Hepatocyte (in vitro differentiated cells): ENCODE measurements at places on chromosomes 11 and 22.

- no peak for DNase-seq
Measured at GRCh38 chr22:44354288-44354687, 41.5 kb upstream of the SHISAL1 start.

DNA sequence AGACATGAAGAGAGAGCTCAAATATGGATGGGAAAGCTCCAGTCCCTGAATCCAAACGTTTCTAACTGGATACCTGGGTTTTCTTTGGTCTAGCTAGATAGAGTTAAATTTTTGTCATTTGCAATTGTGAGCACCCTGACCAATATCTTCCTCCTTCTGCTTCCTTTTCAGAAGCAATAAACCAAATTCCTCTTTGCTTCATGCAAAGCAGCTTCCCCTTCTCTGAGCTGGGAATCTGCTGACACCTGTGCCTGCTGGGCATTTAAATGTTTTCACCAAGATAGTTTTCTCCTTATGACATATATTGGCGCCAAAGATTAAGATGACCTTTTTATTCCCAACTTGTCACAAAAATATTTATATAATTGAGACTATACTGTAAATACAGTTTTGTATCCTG, 27.9 kb upstream of the PAK1 start:
- no peak for DNase-seq

GRCh38 chr11:69170704-69171103, 15.0 kb downstream of the SMIM38 start:
- DNase-seq = no peak

DNA sequence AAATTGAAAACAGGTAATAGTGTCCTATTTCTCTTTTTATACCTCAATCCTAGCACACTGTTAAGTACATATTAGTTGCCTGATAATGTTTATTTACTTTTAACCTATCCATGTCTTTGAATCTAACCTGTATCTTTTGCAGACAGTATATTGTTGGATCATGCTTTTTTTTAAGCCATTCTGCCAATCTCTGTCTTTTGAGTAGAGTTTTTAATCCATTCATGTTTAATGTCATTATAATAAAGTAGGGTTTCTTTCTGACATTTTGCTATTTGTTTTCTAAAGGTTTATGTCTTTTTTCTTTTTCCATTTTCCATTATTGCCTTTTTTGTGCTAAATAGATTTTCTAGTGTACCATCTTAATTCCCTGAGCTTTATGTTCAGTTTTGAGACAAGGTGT, 23.8 kb upstream of the DEPDC7 start:
- no peak for DNase-seq

GRCh38 chr11:106424111-106424510, 346.6 kb downstream of the AASDHPPT start:
- DNase-seq = peak; percentile 3

- no peak for DNase-seq
Measured at GRCh38 chr22:42895541-42895981, 38.5 kb upstream of the ARFGAP3 start.

- peak; percentile 59 for DNase-seq
Measured at GRCh38 chr11:85844439-85845123, 10.6 kb upstream of the CCDC83 start.

DNA sequence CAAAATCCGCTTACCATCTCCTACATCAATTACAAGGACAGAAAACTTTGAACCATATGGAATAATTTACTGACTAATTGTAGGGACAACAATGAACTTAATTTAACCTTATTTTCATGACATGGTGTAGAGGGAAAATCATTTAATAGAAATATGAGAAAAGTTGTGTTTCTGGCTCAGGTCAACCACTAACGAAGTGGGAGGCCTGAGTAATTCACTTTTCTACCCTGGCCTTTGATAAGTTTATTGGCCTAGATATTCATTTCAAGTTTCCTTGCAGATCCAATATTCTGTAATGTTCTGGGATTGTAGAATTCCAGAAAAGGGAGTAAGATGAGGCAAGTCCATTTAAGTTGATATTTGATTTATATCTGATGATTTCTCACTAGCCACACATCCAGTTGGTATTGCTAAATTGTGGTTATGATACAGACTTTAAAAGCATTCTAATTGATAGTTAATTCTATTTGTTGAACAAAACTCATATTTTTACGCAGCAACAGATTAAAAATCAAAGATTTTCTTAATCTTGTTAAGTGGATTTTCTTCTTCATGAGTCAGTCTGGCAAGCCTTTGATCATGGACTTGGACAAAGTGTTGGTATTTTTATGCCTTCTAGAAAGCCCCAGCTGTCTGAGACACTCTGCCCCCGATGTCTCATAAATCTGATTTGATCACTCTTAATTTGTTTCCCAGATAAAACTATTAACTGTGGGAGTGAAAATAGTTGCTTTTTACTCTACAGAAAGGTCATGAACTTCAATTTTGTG, 336.5 kb downstream of the TMEM135 start:
- no peak for DNase-seq

DNA sequence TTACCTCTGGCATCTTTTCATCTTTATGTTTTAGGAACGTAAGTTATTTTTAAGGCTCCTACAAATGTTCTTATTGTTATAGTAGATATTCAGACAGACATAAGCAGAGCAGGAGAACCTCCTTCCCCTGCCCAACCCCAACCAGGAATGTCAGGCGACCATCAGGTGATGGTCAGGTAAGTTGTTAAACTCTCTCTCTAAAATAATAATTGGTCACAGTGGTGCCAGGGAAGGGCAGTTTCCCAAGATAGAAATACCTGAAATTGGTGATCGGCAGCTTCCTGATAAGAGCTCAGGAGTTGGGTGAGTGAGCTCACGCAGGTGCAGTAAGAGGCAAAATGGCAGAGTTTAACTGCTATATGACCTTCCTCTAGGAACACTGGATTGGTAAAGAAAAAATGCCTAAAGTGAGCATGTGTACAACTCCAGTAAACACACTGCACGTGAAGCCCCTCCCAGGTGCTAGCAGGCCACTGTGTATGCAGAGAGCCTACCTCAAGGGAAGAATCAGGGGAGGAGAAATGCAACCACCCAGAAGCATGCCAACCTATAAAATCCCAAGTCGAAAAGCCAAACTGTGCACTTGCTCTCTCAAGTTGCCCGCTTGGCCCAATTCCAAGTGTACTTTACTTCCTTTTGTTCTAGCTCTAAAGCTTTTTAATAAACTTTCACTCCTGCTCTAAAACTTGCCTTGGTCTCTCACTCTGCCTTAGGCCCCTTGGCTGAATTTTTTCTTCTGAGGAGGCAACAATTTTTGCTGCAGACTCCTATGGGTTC, 273.9 kb downstream of the SBF2 start:
- DNase-seq = peak; percentile 34

DNA sequence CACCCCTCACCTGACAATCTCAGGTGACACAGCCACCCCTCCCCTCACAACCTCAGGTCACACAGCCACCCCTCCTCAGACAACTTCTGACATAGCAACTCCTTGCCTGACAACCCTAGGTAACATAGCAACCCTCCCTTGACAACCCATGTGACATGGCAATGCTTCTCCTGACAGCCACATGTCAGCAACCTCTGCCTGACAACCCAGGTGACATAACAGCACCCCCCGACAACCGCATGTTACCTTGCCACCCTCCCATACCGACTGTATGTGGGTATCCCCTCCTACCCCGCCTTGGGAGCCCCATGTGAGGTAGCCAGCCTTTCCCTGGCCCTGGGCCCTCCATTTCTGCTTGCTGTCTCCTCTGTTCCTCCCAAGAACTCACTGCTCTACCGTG, 77.7 kb upstream of the B3GAT1 start:
- DNase-seq = no peak
